ENCODE measurements at places on chromosomes 6 and 20.
A peak's percentile ranks its signal among the peaks of the same experiment; 100 is the strongest.

DNA sequence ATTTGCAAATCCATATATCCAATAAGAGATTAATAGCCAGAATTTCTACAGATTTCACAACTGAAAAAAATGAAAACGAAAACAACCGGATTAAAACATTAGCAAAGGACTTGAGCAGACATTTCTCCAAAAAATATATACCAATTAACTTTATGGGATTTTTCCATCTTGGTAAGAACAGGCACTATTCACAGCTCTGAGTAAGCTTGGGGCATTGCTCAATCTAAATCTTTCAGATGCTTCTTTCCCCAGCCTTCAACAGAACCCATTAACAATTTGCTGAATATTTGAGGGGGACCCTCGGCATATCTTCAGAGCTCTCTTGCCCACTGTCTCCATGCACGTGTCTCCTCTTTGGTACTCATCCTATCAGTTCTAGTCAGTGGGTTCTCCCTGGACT, 111.7 kb upstream of the CD93 start:
- no peak for DNase-seq

- peak; percentile 73 for DNase-seq
Observed at GRCh38 chr20:50308513-50309279, 118.1 kb downstream of the CEBPB start.

- DNase-seq = no peak
Observed at GRCh38 chr6:137217801-137218472, 1.2 kb downstream of the IFNGR1 start.

DNA sequence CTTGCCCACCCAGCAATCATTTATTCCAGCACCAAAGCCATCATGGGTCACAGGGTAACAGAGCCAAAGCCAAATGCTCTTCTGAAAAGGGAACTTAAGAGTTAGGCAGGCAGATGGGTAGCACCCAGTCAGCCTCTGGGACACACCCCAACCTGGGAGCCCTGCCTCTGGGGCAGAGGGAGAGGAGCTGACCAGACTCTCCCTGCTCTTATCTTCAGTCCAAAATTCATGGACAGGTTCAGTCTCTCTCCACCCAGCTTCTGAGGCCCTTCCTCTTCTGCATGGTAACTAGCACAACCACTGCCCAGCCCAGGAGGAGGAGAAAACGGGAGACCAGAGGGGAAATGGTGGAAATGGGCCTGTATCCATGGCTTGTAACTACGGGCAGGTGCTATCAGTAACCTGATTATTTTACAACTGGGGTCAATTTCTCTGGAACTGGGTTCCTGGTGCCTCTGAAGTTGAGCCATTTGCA, 105.4 kb downstream of the NOL4L start:
- no peak for DNase-seq

GRCh38 chr6:165599596-165600487, 63.2 kb downstream of the PDE10A start:
- no peak for DNase-seq

DNA sequence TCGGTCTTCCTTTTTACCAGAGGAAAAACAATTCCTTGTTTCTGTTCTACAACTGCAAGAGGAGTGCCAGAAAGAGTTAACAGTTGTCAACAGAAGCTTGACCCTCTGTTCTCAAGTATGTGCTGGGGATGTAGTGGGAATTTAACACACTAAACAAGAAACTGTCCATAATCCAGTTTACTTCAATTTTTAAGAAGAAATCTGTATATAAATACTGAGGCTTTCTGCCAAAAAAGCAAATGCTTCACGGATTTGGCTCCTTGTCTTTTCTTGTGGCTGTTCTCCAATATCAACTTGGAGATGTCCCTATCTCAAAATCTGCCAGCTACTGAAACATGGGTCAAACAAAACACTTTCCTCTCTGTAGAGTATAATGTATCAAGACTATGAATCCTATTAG, 26.8 kb downstream of the REV3L start:
- no peak for DNase-seq

DNA sequence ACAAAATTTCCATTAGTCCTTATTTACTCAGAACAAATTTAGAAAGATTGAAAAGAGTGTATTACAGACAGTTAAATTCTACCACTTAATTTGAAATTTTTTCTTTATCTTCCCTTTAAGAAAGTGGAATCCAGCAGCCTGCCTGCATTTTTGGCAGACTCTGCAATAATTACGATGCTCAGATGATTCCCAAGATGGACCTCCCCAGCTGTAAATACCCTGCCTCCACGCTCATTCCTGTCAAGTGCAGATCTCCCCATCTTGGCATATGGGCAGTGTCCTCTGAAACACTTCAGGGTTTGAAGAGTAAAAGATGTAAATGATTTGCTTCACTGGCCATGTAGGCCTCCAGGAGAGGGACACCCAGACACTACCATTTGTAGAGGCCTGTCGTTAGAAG, 471.2 kb downstream of the PRKN start:
- no peak for DNase-seq

DNA sequence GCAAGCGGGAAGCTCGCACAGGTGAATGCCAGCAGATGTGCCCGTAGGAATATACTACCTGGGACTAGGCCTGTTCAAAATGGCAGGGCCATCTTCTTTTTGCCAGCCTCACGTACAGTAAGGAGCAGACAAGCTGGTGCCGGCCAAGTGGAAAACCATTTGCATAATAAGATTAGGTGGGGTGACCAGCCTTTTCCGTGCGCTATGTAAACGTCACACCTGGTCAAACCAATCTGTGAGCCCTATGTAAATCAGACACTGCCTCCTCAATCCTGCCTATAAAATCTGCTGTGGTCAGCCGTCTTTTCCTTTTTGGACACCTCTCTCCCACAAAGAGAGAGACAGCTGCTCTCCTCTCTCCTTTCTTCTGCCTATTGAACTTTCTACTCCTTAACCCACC, 60.8 kb upstream of the TMEM30A start:
- DNase-seq = no peak

- DNase-seq = no peak
Observed at GRCh38 chr6:147831356-147831755, 322.9 kb downstream of the SAMD5 start.

DNA sequence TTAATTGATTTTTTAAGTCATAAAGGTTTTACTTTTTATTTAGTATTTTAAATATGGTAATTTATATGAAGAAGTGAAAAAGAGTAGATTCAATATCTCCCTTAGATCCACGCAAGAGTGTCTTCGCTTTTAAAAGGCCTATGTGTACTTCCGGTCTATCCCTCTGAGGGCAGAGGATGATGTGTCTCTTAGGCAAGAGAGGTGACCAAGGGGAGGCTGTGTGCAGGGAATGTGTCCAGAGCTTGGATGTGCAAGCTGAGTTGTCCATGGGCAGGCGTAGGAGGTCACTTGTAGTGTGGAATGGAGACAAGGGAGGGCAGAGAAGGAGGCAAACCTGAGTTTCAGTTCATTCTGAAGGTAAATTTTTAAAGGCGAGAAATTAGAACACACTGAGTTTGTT, 113.9 kb downstream of the CRYBG1 start:
- no peak for DNase-seq

GRCh38 chr6:137341681-137342195, 122.6 kb upstream of the IFNGR1 start:
- DNase-seq = no peak

GRCh38 chr6:44530209-44530909, 142.9 kb downstream of the CDC5L start:
- no peak for DNase-seq

GRCh38 chr20:20426655-20426907, 58.7 kb downstream of the INSM1 start:
- no peak for DNase-seq

- no peak for DNase-seq
Observed at GRCh38 chr6:158816803-158817727, 2.1 kb downstream of the EZR start.

DNA sequence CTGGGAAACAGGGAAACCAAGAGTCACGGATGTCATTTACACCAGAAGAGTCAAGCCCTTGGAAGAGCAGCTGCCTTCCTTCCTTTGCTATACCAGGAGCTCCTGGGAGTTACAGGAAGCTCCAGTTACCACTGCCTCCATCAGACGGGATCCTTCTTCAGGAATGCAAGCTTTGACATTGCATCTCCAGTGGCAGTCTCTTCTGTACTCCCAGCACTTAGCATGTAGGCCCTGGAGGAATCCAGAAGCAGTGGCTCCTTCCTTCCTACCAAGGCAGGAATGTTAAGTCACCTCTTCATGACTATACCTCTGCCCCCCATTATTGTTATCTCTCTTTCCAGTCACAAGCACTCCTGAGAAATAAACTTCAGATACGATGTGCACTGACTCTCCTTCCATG, 836.0 kb downstream of the MAFB start:
- no peak for DNase-seq

DNA sequence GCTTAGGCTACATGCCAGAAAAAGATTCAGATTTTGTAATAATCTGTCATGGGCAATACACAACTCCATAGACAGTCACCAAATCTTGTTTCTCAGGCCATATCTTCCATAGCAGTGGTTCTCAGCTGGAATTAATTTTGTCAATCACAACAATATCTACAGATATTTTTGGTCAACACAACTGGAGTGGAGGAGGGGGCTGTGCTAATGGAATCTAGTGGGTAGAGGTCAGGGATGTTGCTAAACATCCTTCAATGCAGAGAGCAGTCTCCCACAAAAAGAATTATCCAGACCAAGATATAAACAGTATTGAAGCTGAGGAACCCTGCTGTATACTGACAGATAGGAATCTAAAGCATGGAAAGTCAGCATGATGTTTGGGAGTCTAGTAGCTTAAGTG, 174.6 kb downstream of the UBE3D start:
- no peak for DNase-seq

- no peak for DNase-seq
Observed at GRCh38 chr6:100618351-100618671, 153.6 kb upstream of the SIM1 start.

DNA sequence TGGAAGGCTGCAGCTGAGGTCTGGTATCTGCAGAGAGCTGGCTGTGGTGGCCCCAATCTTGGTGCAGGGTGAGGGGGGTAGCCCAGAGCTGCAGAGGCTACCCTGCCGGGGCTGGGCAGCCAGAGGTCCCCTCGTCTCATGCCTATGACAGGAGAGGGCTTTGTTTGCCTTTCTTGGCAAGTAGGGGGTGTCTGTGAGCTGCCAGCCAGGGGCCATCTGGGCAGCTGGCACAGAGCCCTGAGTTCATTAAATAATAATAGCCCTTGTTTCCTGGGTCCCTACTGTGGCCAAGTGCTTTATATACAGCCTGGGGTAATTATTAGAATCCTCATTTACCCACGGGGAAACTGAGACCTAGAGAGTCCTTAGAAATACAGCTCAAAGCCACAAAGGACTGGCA, 66.6 kb downstream of the EZR start:
- DNase-seq = no peak

DNA sequence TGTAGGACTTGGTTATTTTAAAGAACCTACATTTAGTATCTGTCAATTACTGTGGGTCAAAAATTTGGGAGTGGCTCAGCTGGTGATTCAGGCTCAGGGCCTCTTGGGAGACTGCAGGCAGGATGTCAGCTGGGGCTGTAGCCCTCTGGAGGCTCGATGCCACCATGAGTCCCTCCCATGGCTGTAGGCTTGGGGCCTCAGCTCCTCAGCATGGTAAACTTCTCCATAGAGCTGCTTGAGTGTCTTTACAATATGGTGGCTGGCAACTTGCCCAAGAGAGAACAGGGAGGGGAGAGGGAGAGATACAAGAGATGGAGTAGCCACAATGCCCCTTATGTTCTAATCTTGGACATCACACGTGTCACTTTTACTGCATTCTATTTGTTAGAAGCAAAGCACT, 470.4 kb downstream of the CDH26 start:
- no peak for DNase-seq

DNA sequence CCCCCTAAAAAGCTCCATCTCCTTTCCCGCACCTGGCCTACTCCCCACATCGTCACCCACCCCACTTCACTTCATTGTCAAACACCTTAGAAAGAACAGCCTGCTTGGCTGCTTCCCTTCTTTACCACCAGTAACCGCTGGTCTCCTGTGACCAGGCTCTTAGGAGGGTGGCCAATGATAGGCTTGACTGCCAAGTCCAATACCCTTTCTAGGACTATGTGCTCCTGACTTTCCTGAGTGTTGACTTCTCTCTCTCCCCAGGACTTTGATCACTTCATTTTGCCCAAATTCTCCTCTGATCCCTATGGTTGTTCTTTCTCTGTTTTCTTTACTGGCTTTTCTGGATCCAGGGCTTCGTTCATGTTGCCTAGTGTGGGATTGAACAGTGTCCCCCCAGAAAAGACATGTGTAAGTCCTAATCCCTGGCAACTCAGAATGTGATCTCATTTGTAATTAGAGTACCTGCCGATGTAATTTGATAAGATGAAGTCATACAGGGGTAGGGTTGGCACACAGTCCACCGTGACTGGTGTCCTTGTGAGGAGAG, 254.0 kb downstream of the GMDS start:
- no peak for DNase-seq

DNA sequence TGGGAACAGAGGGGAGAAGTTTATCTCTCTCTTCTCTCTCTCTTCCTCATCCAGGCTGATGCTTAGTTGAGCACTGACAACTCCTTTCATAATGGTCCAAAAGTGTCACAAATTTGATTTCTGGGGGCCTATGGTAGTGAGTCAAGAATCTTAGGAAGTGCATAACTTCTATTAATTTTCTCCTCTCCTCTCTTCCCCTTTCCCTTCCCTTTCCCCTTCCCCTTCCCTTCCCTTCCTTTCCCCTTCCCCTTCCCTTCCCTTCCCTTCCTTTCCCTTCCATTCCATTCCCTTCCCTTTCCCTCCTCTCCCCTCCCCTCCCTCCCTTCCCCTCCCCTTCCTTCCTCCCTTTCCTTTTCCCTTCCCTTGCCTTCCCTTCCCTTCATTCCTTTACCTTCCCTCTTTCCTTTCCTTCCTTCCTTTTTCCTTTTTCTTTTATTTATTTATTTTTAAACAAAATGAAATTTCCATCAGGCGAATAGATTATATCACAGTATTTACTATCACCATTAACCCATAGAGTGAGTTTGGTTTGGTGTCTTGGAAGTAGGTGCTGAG, 56.9 kb upstream of the JAG1 start:
- DNase-seq = no peak

- no peak for DNase-seq
Observed at GRCh38 chr6:157292202-157292601, 31.1 kb downstream of the TMEM242 start.

DNA sequence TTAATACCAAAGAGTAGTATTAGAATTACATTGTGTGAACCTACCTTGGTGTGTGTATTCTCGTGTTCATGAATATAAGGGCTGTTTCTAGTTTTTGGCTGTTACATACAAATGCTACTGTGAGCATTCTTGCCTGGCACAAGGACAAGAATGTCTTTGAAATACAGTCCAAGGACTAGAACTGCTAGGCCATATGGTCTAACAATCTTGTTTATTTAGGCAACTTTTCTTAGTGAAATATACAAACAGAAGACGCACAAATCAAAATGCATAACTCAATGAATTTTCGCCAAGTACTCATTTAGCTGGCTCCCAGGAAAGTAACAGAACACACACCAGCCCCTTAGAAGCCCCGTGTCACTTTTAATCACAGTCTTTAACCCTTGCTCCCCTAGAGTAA, 28.5 kb downstream of the KDM1B start:
- DNase-seq = no peak

DNA sequence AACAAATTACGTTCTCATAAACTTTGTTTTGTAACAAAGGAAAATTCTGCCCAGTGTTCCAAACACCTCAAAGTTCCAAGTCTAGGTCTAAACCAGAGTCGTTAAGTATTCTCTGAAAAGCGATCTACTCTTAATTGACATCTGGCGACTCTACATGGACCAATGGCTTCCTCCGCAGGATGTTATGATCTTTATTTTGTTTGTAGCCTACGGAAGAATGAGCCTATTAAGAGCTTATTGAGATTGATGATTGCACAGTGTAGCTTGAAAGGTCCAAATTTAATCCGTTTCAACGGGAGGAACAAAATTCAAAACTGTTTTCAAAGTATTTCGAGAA, 61.1 kb downstream of the FAM217A start:
- no peak for DNase-seq

GRCh38 chr6:158030380-158031300, 49.0 kb downstream of the SYNJ2 start:
- DNase-seq = no peak

Measured in NK-92 treated with Interleukin-12 subunit alpha and Interleukin-12 subunit beta, amount 100 ng/mL, for 24 hours (cell line).